ENCODE measurements at places on chromosomes 2 and 18. TPM values are rescaled to one million over a fixed set of nuclear protein-coding genes. Genes with fewer than 3 reads are reported as not detected.

DNA sequence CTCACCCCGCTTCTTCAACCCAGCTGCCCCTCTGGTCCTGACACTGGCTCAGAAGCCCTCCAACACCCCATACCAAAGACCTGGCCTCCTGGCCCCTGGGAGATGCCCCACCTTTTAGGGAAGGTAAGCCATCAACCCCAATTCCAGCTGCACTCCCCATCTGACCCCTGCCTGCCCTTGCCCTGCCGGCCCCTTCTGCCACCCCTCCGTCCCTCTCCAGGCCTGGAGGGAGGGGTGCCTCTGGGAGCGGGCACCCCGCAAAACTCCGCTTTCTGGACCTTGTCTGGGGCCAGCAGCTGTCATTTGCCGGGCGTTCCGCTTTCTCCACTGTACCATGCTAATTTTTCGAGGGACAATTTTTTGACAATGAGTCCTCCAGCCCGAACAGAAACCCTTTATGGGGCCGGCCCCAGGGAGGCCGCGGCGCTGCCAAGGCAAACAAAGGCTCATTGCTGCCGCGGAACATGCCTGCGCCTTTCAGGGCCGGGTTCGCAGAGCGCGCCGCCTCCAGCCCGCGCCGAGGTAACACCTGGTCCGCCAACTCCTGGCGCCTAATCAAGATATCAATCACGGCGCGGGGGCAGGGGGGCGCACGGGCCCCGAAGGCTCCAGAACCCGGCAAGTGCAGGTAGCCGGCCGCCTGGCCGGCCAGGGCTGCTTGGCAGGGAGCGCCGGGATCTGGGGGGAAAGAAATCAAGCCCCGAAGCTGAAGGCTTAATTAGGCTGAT is 96.0 kb downstream of the INHBB start:
- DNase-seq, result no peak

Gene TMEM247
- not detected for total RNA-seq

Gene MBP
- 60.0 TPM for total RNA-seq

DNA sequence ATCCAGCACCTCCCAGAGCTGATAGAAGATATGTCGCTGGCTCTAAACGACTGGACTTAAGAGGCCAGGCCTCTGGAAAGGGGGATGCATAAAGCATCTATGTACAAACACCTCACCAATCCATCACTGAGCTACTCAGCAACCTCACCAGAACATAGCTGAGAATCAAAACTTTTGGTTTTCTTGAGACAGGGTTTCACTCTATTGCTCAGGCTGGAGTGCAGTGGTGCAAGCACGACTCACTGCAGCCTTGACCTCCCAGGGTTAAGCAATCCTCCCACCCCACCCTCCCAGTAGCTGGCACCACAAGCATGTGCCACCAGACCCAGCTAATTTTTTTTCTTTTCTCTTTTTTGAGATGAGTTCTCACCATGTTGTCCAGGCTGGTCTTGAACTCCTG is 62.9 kb upstream of the MSH6 start:
- no peak for DNase-seq

Gene BMP10
- not detected for total RNA-seq

- DNase-seq, result no peak
Observed at GRCh38 chr2:27086724-27087593, at the start of gene KHK. TSS of gene KHK (plus strand) at chr2:27086772. CDS start at chr2:27087260, 488 bp downstream.

Gene DBI
- total RNA-seq, result 166 TPM

DNA sequence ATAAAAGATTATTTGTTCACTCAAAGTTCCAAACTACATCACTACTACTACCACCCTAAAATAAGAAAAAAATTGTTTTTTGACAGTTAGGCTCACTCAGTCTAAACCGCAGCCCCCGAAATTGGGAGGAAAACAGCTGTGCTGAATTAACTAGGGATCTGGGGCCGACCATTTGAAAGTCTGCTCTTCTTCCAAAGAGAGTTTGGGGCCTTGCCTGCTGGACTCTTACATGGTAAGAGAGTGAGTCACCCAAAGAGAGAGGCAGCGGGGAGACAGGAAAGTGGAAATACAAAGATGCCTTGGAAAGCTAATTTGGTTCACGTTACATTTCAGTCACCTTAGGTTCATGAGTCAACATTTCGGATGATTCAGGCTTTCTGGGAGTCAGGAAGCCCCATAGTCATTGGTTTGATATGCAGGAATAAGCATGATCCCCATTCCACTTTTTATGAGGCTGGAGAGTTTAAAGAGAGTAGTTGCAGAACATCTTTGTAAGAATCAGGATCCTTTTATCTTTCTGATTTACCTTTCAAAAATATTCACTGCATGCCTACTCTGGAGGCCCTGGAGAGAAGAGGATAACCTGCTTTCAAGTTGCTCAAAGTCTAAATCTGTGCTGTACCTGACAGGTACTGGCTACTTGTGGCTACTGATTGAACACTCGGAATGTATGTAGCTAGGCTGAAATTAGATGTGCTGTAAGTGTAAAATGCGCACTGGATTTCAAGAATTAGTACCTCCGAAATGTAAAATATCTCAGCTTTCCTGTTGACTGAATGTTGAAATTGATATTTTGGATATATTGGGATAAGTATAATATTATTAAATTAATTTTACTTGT is 995 bp upstream of the RTN4 start:
- no peak for DNase-seq

DNA sequence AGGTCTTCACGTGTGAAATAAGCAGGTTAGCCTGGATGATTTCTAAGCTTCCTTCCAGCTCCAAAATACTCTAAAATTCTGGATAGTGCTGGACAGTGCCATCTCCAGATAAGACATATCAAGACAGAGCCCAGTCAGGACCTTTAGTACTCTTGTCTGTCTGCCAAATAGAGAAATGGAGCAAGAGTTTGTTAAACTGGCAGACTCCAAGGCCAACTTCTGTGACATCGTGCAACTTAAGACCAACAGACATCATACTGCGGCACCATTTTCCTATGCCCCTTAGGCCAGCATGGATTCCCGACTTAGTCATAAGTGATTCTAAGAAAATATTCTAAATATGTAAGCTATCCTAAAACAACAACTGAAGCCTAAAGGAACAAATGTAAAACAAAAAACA is 118.6 kb downstream of the RBMS1 start:
- DNase-seq, result no peak

GRCh38 chr18:30889519-30890301 is 152.8 kb downstream of the DSC3 start:
- no peak for DNase-seq

Gene AQP12A
- total RNA-seq, result not detected

GRCh38 chr18:11533942-11534496 is 75.4 kb upstream of the SLC35G4 start:
- no peak for DNase-seq

DNA sequence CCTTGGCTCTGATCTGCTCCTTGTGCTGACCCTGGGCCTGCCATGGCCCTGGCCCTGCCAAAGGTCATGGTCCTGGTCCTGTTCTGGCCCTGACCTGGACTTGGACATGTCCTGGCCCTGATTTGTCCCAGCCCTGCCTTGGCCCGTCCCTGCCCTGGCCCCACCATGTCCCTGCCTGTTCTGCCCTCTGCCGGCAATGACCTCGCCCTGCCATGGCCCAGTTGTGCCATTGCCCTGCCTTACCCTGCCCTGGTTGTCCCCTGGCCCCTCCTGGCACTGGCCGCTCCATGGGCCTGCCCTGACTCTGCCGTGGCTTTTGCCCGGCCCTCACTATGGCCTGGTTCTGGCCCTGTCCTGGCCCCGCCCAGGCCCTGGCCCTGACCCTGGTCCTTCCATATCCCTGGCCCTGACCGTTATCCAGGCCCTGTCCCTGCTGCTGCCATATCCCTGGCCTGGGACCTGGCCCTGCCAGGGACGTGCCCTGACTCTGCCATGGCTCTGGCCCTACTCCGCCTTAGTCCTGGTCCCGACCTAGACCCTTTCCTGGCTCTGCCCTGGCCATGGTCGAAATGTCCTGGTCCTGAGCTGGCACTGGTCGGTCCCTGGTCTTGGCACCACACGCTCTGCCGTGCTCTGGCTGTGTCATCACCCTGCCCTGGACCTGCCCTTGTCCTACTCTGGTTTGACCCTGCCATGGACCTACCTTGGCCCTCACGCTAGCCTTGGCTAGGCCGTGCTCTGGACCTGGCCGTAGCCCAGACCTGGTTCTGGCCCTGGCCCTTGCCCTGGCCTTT is 6.8 kb upstream of the ANKRD62 start:
- no peak for DNase-seq

All from CD8-positive, alpha-beta memory T cell (primary cell).